Purkinje cell (primary cell): ENCODE measurements at places on chromosomes 1 and 21. TPM values are rescaled to one million over a fixed set of nuclear protein-coding genes. Genes with fewer than 3 reads are reported as not detected.

TPTE gene
- polyA plus RNA-seq, result not detected in 2 replicates

FAM43B gene
- 3.1 TPM in 1 of 2 replicates, not detected in the other for polyA plus RNA-seq

MAGI3 gene
- 2.4 and 4.0 TPM in 2 replicates for polyA plus RNA-seq

GBP4 gene
- polyA plus RNA-seq, result 0.07 and 0.13 TPM in 2 replicates

EPHX1 gene
- polyA plus RNA-seq, result 1.6 and 2.1 TPM in 2 replicates

CLDN17 gene
- not detected in 2 replicates for polyA plus RNA-seq

CELF3 gene
- polyA plus RNA-seq, result 0.09 and 0.17 TPM in 2 replicates

CR1 gene
- not detected in 2 replicates for polyA plus RNA-seq

OR2T1 gene
- polyA plus RNA-seq, result not detected in 2 replicates

PADI2 gene
- 1.3 and 1.5 TPM in 2 replicates for polyA plus RNA-seq

ANGPTL3 gene
- 1.1 TPM in 1 of 2 replicates, not detected in the other for polyA plus RNA-seq

SH3D21 gene
- 0.13 and 0.73 TPM in 2 replicates for polyA plus RNA-seq

NLRP3 gene
- polyA plus RNA-seq, result 6.0 and 12.5 TPM in 2 replicates

GABRD gene
- 4.5 and 7.8 TPM in 2 replicates for polyA plus RNA-seq

MX2 gene
- polyA plus RNA-seq, result not detected in 2 replicates

SMG7 gene
- 20.2 and 25.8 TPM in 2 replicates for polyA plus RNA-seq

SLC25A34 gene
- polyA plus RNA-seq, result 0.11 and 0.15 TPM in 2 replicates

SPRR1A gene
- polyA plus RNA-seq, result 1.3 TPM in 1 of 2 replicates, not detected in the other

COL8A2 gene
- polyA plus RNA-seq, result 0.07 TPM in 1 of 2 replicates, not detected in the other

HUNK gene
- 22.5 and 27.2 TPM in 2 replicates for polyA plus RNA-seq

AXDND1 gene
- 0.69 TPM in 1 of 2 replicates, not detected in the other for polyA plus RNA-seq

BSND gene
- polyA plus RNA-seq, result not detected in 2 replicates

RRAGC gene
- polyA plus RNA-seq, result 33.7 and 39.6 TPM in 2 replicates

RBM11 gene
- polyA plus RNA-seq, result 47.7 and 110 TPM in 2 replicates

S100A7A gene
- not detected in 2 replicates for polyA plus RNA-seq

RGS8 gene
- polyA plus RNA-seq, result 253 and 310 TPM in 2 replicates

GLIS1 gene
- polyA plus RNA-seq, result not detected in 2 replicates

LCE2C gene
- not detected in 2 replicates for polyA plus RNA-seq

PLA2G4A gene
- 0.48 TPM in 1 of 2 replicates, not detected in the other for polyA plus RNA-seq

FMO3 gene
- 1.9 TPM in 1 of 2 replicates, not detected in the other for polyA plus RNA-seq

CGN gene
- polyA plus RNA-seq, result 0.18 and 1.5 TPM in 2 replicates

AQP10 gene
- not detected in 2 replicates for polyA plus RNA-seq

ABCA4 gene
- not detected in 2 replicates for polyA plus RNA-seq

EFNA1 gene
- 1.4 and 3.8 TPM in 2 replicates for polyA plus RNA-seq

TSTD1 gene
- 35.1 and 74.9 TPM in 2 replicates for polyA plus RNA-seq

NECTIN4 gene
- polyA plus RNA-seq, result not detected in 2 replicates

RPL22 gene
- 167 and 173 TPM in 2 replicates for polyA plus RNA-seq

SERINC2 gene
- 0.24 and 1.2 TPM in 2 replicates for polyA plus RNA-seq

OVAAL gene
- polyA plus RNA-seq, result not detected in 2 replicates

ANKRD34A gene
- polyA plus RNA-seq, result 8.1 and 10.7 TPM in 2 replicates

PTGFRN gene
- polyA plus RNA-seq, result 32.9 and 33.8 TPM in 2 replicates

NBPF1 gene
- 2.8 and 4.8 TPM in 2 replicates for polyA plus RNA-seq

PRDM16 gene
- not detected in 2 replicates for polyA plus RNA-seq

TFF2 gene
- polyA plus RNA-seq, result not detected in 2 replicates

UMODL1 gene
- 0.52 TPM in 1 of 2 replicates, not detected in the other for polyA plus RNA-seq

ATP8B2 gene
- 2.0 and 2.6 TPM in 2 replicates for polyA plus RNA-seq

SMIM11 gene
- 10.0 and 28.7 TPM in 2 replicates for polyA plus RNA-seq

DCLRE1B gene
- polyA plus RNA-seq, result 0.08 and 1.8 TPM in 2 replicates

ITLN1 gene
- polyA plus RNA-seq, result not detected in 2 replicates

CCDC24 gene
- polyA plus RNA-seq, result 2.1 and 9.7 TPM in 2 replicates

SLFNL1 gene
- polyA plus RNA-seq, result 0.26 TPM in 1 of 2 replicates, not detected in the other

UBASH3A gene
- 0.50 TPM in 1 of 2 replicates, not detected in the other for polyA plus RNA-seq

PPIAL4G gene
- polyA plus RNA-seq, result 0.38 TPM in 1 of 2 replicates, not detected in the other

RGS1 gene
- not detected in 2 replicates for polyA plus RNA-seq

TMEM269 gene
- not detected in 2 replicates for polyA plus RNA-seq
